Sciatic nerve (tissue), 2 donors: ENCODE measurements at places on chromosomes 13 and 19.

DNA sequence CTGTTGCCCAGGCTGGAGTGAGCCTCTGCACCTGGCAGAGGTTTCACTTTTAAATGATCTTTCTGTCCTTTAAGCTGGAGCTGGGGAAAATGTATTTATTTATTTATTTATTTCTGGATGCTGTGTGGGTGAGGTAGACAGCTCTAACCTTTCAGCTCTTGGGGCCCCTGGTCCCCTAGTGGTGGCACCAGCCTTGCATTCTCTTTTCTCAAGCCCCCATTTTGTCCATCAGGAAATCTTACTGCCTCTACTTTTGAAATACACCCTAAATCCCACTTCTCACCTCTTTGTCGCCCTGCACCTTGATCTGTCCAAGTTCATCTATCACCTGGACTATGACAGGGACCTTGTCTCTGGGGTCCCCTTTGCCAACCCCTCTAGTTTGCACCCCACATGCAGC is 2.1 kb upstream of the B9D2 start:
- no peak for DNase-seq

DNA sequence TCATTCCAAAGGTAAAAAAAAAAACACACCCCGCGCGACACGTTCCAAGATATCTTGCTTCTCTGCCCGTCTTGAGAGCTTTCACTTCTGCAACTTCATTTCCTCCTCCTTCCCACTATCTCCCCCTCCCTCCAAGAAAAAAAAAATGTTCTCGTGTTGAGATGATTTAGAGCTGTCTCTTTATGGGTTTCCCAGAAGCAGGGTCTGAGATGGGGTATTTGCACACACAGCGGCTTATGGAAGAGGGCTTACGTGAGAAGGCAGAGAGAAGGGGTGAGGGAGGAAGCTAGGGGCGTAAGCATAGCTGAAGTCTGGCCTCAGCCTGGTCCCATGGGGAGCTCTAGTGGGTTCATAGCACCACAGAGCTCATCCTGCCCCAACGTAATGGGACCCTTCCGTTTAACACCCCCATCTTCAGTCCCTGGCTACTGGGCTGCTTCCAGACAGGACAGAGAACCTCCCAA is 31.3 kb upstream of the USE1 start:
- no peak for DNase-seq

DNA sequence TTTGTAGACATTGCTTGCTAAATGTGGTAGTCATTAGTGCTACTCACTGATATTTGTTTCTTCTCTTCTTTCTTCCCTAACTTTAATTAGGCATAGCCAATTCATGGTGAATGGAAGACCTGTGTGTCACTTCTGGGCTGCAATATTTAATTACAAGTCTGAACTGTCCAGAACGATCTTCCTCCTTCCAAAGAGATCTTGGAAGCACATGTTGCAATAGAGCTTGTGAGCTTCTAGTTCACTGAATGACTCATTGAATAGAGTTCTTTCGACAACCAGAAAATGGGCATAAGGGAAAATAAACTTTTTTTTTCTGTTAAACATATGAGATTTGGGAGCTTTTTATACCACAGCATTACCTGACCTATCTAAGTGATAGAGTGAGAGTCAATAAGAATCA is 1264.6 kb downstream of the PCDH9 start:
- DNase-seq = no peak

DNA sequence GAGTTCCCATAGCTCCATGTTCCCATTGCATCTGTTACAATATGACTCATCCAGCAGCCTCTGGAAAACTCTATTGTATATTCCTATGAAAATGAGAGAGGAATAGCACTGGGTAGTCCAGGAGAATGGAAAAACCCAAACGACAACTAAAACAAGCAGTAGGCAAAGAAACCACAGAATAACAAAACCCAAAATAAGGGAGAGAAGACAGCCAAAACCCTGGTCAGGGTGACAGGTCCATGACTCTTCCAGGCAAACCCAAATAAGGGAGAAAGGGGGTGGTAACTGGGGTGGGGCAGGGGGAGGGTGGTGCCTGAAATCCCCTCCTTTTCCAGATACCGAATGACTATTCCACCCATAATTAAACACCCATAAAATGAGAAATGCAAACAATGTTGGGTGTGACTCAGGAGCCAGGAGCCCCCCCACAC is 4.0 kb upstream of the ZNF8 start:
- no peak for DNase-seq

DNA sequence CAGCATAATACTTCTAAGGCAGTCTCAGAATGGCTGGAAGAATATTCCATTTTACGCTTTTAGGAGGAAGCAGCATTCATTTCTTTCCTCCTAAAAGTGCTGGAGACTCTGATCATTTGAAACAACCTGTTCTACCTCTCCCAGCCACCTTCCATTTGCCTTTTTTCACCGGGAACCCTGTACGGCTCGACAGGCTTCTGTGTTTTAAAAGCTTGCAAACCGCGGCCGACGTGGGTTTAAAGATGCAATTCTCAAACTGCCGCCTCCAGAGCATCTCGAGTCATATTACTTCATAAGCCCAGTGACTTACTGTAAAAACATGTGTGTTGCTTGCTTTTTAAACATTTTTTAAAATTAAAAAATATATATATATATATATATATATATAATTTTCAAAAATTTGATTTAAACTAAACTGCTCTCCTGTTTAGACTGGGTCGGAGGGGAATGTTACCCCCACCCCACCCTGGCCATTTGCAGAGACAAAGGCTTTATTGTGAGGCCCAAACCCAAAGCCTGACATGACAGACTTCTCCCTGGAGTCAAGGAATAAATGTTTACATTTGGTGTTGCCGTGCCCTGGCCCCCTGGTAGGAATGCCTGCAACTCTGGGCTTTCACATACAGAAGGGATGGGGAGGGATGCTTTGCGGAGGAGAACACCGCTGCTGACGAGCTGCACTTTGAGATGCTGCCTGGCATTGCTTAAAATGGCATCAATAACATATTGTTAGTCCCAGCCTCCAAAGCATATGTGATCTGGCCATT is 30.4 kb downstream of the ZNF536 start:
- DNase-seq = no peak

- no peak for DNase-seq
Measured at GRCh38 chr19:43618921-43619261, 538 bp downstream of the ZNF428 start.

- DNase-seq = no peak
Measured at GRCh38 chr19:33900817-33901216, 104.1 kb downstream of the KCTD15 start.

DNA sequence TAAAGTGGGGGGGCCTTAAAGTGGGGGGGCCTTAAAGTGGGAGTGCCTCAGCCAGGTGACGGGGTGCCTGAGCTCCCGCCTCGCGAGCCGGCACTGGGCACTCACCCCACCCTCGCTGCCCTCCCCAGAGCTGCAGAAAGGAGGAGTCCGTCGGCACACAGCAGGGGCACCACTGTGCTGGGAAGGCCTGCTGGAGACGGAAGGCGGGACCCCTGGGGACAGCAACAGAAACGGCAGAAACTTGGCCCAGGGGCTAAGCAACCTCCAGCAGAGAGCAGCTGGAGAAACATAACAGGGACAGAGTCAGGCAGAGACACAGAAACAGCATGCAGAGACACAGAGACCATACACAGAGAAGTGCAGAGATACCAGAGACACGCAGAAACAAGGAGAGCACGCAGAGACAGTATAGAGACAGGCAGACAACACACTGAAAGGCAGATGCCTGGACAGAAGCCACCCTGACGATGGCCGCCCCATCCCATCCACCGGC is 7.9 kb downstream of the CFD start:
- DNase-seq = no peak

DNA sequence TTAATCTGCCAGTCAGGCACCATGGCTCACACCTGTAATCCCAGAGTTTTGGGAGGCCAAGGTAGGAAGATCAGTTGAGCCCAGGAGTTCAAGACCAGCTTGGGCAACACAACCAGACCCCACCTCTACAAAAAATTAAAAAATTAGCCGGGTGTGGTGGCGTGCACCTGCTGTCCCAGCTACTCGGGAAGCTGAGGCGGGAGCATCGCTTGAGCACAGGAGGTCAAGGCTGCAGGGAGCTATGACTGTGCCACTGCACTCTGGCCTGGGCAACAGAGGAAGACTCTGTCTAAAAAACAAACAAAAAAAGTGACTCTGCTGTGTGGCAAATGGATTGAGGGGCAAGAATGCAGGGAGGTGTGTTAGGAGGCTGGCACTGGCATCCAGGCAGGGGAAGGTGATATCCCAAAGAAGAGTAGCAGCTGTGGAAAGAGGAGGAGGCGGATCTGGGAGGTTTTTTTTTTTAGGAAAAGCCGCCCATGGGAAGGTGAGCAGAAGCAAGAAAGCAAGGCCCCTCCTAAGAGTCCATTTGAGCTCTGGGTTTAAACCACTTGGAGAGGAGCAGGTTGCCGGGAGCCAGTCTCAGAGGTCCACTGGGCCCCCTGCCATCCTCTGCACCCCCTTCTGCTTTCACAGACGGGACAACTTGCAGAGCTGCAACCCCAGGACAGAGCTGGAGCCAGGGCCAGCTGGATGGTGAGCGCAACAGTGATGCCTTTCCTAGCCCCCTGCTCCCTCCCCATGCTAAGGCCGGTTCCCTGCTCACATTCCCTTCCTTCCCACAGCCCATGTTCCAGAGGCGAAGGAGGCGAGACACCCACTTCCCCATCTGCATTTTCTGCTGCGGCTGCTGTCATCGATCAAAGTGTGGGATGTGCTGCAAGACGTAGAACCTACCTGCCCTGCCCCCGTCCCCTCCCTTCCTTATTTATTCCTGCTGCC is 2.1 kb downstream of the HAMP start:
- no peak for DNase-seq

DNA sequence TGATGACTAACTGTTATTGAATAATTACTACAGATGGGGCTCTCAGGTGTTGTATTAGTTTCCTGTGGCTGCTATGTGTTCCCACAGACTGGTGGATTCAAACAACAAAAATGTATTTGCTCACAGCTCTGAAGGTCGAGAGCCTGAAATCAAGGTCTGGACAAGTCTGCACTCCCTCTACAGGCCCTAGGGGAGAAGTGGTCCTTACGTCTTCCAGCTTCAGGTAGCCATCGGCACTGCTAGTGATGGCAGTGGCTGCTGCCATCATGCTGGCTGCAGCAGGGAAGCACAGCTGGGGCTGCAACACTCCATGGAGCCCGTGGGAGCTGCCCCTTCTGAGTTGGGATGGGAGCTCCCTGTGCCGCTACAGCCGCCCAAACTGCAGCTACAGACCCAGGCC is 1.9 kb downstream of the TEX26 start:
- DNase-seq = no peak

DNA sequence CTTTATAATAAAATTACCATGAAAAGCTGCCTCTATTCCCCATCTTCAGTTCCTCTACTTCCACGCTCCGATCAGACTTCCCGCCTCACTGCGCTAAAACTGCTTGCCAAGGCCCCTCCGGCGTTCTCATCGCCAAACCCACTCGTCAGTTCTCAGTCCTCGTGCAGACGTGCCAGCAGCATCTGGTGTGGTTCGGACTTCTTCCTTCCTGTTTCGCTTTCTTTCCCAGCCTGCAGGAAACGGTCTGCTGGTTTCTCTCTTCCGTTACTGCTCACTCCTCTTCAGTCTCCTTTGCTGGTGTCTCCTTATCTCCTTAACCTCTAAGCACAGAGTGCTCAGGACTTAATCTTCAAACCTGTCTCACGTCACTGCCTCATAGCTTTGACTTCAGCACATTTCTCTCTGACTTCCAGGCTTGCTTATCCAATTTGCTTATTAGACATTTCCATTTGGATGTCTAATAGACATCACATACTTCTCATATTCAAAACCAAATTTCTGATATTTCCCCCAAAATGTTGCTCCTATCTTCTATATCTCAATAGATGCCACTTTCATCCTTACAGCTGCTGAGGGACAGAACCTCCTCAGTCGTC is 40.3 kb downstream of the RCBTB2 start:
- peak; percentile 74 for DNase-seq

DNA sequence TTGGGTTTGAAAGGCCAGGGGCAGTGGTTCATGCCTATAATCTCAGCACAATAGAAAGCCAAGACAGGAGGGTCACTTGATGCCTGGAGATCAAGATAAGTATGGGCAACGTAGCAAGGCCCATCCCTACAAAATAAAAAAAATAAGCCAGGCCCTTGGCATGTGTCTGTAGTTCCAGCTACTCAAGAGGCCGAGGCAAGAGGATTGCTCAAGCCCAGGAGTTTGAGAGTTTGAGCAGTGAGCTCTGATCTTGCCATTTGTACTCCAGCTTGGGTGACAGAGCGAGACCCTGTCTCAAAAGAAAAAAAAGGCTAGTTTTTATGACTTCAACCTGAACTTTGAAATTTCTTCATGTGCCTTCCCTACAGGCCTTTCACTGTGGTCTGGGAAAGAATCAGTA is 5.2 kb upstream of the ZNF480 start:
- DNase-seq = no peak
